ENCODE measurements at places on chromosomes 12 and 14.

- no peak for DNase-seq
Observed at GRCh38 chr12:13175499-13175898, 21.0 kb upstream of the EMP1 start.

GRCh38 chr12:118884226-118884625, 97.1 kb upstream of the SRRM4 start:
- no peak for DNase-seq

DNA sequence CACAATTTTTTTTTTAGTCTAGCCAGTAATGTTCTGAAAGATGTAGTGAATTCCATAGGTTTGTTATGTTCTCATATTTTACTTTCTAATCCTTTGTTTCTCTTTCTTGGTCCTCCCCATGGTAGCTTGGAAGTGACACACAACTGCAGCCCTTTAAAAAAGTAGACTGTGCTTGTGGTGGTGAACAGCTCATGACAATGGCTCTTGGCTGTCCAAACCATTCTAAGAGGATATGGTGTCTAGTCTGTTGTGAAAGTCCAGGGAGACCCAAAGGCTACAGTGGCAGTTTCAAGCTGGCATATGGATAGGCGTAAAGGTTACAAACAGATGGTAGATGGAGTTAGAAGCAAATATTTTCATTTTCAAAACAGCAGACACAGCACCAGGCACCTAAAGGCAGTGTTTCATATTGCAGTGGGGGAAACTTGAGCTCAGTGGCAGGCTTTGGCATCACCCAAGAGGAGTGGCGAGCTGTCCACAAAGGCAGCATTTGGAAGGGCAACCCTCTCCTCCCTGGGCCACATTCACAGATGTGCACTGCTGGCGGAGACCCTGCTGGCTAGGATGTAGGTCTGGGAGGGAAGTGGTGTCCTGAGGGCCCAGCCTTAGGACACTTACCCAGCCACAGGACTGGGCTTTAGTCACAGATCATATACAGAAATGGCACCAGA, 102.1 kb downstream of the DYRK2 start:
- no peak for DNase-seq

- DNase-seq, result no peak
Observed at GRCh38 chr12:49330032-49330619, 6.9 kb downstream of the C1QL4 start.

DNA sequence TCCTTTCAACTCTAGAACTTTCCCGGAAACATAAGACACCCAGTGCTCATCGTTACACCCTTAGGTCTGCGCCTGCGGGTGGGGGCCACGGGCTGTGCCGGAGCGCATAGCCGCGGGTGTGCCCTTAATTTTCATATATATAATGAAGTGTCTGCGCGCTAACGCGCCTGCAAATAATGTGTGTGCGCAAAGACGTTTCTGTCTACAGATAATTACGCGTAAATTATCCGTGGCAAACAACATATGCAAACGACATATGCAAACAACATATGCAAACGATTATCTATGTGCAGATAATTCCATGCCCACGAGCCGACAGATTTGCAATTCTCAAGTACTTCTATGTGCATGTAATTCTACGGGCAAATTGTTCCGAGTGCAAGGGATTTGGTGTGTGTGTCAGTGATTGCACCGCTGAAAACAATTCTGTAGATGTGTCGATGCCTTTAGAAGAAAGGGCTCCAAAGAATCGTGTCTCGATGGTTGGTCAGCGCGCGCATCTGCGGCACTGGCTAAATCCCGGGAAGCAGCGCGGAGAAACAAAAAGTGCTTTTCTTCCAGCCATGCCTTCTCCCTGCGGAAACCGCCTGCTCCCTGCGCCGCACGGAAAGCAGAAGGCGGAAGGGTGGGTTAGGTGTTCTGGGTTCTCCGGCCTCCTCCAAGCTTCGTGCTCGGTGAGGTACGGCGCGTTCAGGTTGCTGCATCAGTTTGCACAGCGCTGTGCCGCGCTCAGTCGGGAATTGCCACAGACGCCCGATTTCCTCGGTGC, 34.5 kb upstream of the TBX5 start:
- DNase-seq, result no peak

GRCh38 chr12:26554332-26554731, 278.7 kb downstream of the ITPR2 start:
- DNase-seq, result no peak

DNA sequence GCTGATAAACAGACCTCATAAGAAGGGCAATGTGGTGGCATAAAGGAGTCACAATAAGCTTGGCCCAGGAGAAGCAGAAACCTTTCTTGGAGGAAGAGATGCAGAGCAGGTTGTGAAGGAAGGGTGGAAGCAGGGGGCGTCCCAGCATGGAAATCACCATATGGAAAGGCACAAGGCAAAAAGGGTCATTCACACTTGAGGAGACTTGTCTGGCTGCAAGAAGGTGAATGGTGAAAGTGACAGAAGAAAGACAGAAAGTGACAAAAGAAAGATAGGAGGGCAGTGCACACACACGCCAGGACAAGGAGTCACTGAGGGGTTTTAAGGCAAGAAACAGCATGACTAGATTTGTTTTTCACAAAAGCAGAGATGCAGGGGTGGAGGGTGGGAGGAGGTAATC, 38.3 kb downstream of the GALNT4 start:
- DNase-seq, result no peak

- DNase-seq, result no peak
Observed at GRCh38 chr12:59452259-59452658, 143.6 kb upstream of the SLC16A7 start.

DNA sequence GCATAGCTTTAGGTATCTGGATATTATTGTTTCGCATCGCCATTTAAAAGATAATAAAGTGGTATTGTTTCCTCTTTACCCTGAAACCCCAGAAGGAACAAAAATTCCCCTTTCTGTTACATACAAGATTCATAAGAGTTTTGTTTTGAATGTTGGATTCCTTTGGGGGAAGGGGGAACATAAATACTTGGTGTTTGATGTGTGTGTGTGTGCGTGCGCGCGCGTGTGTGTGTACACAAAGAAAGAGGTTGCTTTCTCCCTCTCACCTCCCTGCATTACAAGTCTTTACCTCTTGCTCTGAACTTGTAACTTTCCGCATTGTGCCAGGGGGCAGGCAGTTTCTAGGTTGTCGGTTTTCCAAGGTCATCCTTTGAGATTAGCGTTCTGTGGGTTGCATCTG, 76.4 kb downstream of the GPATCH2L start:
- no peak for DNase-seq

GRCh38 chr14:51084507-51084906, 10.4 kb downstream of the TRIM9 start:
- no peak for DNase-seq
